ENCODE measurements at places on chromosomes 1 and 21.

- no peak overlapping the region for H3K27ac ChIP-seq
- no peaks in the 10 kb centered on the region for H3K27me3 ChIP-seq
- no peak overlapping the region for H3K4me3 ChIP-seq
- peaks cover 20% of the 10 kb centered on the region for H3K4me1 ChIP-seq
- H3K36me3 ChIP-seq = no peaks in the 10 kb centered on the region
Measured at GRCh38 chr1:170318141-170318540, 172.4 kb downstream of the NTMT2 start.

GRCh38 chr1:62082456-62083363 lies 111.9 kb upstream of the L1TD1 start:
- no peak overlapping the region for H3K4me3 ChIP-seq
- H3K27me3 ChIP-seq = no peaks in the 10 kb centered on the region
- peaks cover 15% of the 10 kb centered on the region for H3K36me3 ChIP-seq
- H3K4me1 ChIP-seq = no peaks in the 10 kb centered on the region
- DNase-seq = peak; percentile 57

DNA sequence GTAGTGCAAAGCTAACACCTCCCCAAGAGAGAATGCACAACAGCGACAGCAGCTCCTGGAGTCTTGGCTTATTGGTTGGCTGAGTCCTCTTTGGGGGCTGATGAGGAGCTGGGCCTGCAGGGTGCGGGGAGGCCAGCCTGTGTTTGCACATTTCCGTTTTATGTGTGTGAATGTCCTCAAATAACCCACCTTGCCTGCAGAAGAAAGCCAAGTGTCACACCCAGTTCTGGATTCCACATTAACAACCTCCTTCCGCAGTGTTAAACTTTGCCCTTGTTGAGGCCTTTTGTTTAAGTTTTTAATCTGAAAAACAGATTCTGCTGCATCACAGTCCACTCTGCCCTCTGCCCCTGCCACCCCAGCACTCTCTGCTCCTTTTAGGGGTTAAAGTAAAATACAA lies 274.5 kb downstream of the TM2D1 start:
- H3K27me3 ChIP-seq = no peaks in the 10 kb centered on the region
- H3K27ac ChIP-seq = no peak overlapping the region
- no peak overlapping the region for H3K4me3 ChIP-seq
- no peaks in the 10 kb centered on the region for H3K36me3 ChIP-seq
- peaks cover 37% of the 10 kb centered on the region for H3K4me1 ChIP-seq
- no peak for DNase-seq

DNA sequence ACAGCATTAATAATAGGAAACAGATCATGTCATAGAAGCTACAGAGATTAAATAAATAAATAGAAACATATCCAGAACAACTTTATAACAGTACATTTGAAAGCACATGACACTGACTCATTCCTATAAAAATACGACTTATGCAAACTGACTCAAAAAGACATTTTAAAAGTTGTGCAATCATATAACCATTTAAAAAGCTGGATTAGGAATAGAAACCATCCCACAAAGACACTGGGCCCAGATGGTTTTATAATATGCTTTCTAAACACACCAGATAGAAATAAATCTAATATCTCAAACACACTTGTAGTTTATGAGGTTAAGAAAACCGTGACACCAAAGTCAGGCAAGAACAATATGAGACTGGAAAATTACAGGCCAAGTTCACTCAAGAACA lies 47.6 kb downstream of the MATN1 start:
- H3K27ac ChIP-seq = no peak overlapping the region
- peaks cover 5% of the 10 kb centered on the region for H3K36me3 ChIP-seq
- H3K4me3 ChIP-seq = no peak overlapping the region
- no peaks in the 10 kb centered on the region for H3K27me3 ChIP-seq

DNA sequence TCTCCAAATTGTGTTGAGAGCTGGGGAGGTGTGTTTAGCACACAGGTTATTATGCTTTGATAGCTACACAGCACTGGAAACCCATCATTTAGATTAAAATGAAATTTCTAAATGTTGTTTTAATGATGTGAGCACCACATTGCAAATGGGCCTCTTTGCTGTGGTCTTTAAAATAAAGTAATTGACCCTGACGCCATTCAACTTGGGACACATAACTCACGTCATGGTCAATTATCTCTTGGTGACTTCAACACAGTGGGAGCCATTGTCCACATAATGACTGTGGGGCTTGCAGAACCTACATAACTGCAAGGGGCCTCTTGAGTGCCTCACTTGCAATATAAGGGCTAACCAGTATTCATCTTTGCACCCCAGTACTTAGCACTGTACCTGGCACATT lies 280.4 kb downstream of the HLX start:
- H3K27ac ChIP-seq = no peak overlapping the region
- no peaks in the 10 kb centered on the region for H3K27me3 ChIP-seq
- no peaks in the 10 kb centered on the region for H3K36me3 ChIP-seq

GRCh38 chr1:3606779-3607702 lies 4.3 kb downstream of the MEGF6 start:
- no peak overlapping the region for H3K27ac ChIP-seq
- no peak overlapping the region for H3K4me3 ChIP-seq
- DNase-seq = no peak

GRCh38 chr1:22832414-22832786 lies 121.8 kb downstream of the EPHB2 start:
- H3K4me3 ChIP-seq = no peak overlapping the region
- peaks cover 35% of the 10 kb centered on the region for H3K4me1 ChIP-seq
- H3K36me3 ChIP-seq = no peaks in the 10 kb centered on the region

DNA sequence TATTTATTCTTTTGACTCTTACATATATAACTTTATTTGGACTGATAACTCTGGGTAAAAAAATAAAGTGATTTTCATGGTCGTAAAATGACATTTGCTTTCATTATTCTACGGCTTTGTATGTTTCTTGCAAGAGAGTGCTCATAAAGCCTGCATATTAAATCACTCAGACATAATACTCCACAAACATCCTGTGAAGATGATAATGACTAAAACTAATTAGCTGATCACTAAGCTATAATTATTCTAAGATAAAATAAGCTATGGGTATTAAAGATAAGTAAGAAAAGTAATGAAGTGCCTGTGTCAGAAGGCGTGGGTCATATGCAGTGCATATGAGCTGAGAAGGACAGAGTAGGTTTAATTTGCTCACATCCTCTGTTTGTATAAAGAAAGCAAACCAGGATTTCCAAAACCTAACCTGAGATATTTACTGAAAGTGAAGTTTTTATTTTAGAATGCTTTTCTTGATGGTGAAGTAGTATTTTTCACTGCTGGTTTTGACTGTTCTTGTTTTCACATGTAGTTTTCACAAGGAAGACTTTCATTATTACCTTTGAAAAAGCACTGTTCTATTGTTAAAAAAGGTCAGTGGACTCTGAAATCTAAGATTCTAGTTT lies 278.8 kb downstream of the AMY1C start:
- no peak for DNase-seq
- H3K4me3 ChIP-seq = no peak overlapping the region
- no peak overlapping the region for H3K27ac ChIP-seq
- H3K27me3 ChIP-seq = no peaks in the 10 kb centered on the region

- H3K27me3 ChIP-seq = no peaks in the 10 kb centered on the region
- peak overlapping the region; percentile 96 for H3K27ac ChIP-seq
- H3K4me1 ChIP-seq = peaks cover 63% of the 10 kb centered on the region
- H3K4me3 ChIP-seq = no peak overlapping the region
Measured at GRCh38 chr1:115925467-115925866, 50.8 kb upstream of the SLC22A15 start.

DNA sequence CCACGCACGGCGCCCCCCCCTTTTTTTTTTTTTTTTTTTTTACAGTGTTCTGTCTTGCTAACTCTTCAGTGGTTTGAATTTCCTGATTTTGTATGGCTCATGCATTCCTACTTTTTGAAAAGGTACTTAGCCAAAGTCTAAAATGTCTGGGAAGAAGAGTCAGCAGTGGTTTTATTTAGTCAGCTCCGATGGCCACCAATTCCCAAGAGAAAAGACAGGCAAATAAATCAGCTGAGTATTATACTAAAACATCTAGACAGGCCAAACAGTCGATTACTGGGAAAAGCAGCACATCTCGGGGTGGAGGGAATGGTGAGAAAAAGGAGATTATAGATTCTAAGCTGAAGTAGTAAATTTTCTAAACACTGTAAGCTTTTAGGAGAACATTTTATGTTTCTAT lies 192.5 kb upstream of the ZRANB2 start:
- no peak overlapping the region for H3K27ac ChIP-seq
- H3K36me3 ChIP-seq = no peaks in the 10 kb centered on the region
- no peak overlapping the region for H3K4me3 ChIP-seq
- H3K27me3 ChIP-seq = no peaks in the 10 kb centered on the region
- peaks cover 7% of the 10 kb centered on the region for H3K4me1 ChIP-seq

GRCh38 chr21:31213787-31214186 lies 130.3 kb downstream of the TIAM1 start:
- H3K27ac ChIP-seq = no peak overlapping the region
- H3K27me3 ChIP-seq = no peaks in the 10 kb centered on the region

DNA sequence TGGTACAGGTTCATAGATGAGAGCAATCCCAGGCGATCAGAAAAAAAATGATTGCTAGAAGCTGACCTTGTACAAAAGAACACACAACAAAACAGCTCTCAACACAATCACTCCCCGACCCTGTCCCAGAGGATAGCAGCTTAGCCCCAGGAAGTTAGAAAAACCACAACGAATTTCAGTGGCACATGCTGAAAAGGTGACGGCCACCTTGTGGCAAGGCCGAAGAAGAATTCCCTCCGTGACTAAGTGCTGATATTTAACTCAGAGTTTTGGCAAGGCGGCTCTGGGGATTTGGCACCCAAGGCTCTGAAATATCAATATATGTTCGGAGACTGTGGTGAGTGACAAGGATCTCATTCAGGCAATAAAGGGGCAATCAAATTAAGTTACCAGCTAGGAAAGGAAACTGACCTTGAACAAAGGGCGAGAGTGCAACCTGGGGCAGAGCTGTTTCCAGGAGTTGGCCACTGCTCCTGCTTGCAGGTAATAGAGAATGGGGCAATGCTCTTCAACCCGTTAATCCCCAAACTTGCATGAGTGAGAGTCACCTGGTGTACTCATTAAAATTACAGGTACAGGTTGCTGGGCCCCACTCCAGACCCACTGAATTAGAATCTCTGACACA lies 96.2 kb downstream of the BEND5 start:
- peak; percentile 17 for DNase-seq
- H3K36me3 ChIP-seq = no peaks in the 10 kb centered on the region
- H3K27ac ChIP-seq = no peak overlapping the region
- peaks cover 21% of the 10 kb centered on the region for H3K4me1 ChIP-seq
- no peaks in the 10 kb centered on the region for H3K27me3 ChIP-seq

- H3K27me3 ChIP-seq = no peaks in the 10 kb centered on the region
- no peaks in the 10 kb centered on the region for H3K36me3 ChIP-seq
- H3K4me1 ChIP-seq = peaks cover 28% of the 10 kb centered on the region
- H3K27ac ChIP-seq = no peak overlapping the region
- H3K4me3 ChIP-seq = no peak overlapping the region
- no peak for DNase-seq
Measured at GRCh38 chr1:112317140-112317539, 78.9 kb upstream of the CTTNBP2NL start.

DNA sequence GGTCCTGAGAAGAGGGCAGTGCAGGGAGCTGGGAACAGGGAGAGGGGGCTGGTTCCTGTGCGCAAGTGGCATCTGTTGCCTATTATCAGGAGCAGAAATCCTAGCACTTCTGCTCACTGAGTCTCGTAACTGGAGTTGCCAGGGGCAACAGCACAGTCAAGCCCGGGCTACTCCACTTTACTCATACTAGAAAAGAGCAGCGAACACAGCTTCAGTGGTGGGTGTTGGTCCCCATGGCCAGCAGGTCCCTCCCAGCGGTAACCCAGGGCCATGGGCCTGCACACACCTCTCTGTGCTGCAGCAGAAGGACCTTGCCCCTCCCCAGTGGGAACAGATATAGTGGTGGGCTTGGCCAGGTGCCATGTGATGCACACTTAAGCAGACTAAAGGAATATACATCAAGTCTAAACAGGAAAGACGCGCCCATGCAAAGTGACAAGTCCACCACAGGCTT lies 8.5 kb downstream of the PYCR2 start:
- H3K4me3 ChIP-seq = no peak overlapping the region
- H3K27me3 ChIP-seq = peaks cover 4% of the 10 kb centered on the region
- H3K36me3 ChIP-seq = peaks cover 29% of the 10 kb centered on the region
- peaks cover 24% of the 10 kb centered on the region for H3K4me1 ChIP-seq
- H3K27ac ChIP-seq = no peak overlapping the region

DNA sequence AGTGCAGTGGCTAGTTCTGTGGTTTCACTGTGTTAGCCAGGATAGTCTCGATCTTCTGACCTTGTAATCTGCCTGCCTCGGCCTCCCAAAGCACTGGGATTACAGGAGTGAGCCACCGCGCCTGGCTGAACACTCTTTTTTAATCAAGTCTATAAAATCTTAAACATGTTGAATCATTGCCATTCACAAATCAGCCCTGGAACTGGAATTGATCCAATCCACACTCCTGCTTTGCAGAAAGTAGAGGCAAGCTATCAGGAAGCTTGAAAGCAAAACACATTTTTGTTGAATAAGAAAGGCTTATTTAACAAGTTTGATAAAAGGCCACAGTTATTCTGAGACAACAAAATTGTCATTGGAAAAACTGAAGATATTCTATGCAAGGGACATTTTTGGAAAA lies 18.3 kb upstream of the EFHD2 start:
- no peak overlapping the region for H3K27ac ChIP-seq
- DNase-seq = no peak
- no peak overlapping the region for H3K4me3 ChIP-seq
- H3K36me3 ChIP-seq = no peaks in the 10 kb centered on the region

- H3K27ac ChIP-seq = no peak overlapping the region
- H3K27me3 ChIP-seq = no peaks in the 10 kb centered on the region
- no peak for DNase-seq
- no peak overlapping the region for H3K4me3 ChIP-seq
- peaks cover 10% of the 10 kb centered on the region for H3K4me1 ChIP-seq
Measured at GRCh38 chr1:30314591-30314990, 408.8 kb downstream of the MATN1 start.

GRCh38 chr21:29991624-29992023 lies 51.8 kb upstream of the GRIK1 start:
- H3K27ac ChIP-seq = no peak overlapping the region
- no peak overlapping the region for H3K4me3 ChIP-seq
- no peaks in the 10 kb centered on the region for H3K36me3 ChIP-seq
- peak; percentile 27 for DNase-seq

GRCh38 chr1:3069491-3070308 lies 697 bp downstream of the PRDM16 start:
- H3K27ac ChIP-seq = no peak overlapping the region
- DNase-seq = peak; percentile 51
- peak overlapping the region; percentile 56 for H3K4me3 ChIP-seq

Measured in WTC11 (cell line).